ENCODE measurements at places on chromosomes 13 and 19.

DNA sequence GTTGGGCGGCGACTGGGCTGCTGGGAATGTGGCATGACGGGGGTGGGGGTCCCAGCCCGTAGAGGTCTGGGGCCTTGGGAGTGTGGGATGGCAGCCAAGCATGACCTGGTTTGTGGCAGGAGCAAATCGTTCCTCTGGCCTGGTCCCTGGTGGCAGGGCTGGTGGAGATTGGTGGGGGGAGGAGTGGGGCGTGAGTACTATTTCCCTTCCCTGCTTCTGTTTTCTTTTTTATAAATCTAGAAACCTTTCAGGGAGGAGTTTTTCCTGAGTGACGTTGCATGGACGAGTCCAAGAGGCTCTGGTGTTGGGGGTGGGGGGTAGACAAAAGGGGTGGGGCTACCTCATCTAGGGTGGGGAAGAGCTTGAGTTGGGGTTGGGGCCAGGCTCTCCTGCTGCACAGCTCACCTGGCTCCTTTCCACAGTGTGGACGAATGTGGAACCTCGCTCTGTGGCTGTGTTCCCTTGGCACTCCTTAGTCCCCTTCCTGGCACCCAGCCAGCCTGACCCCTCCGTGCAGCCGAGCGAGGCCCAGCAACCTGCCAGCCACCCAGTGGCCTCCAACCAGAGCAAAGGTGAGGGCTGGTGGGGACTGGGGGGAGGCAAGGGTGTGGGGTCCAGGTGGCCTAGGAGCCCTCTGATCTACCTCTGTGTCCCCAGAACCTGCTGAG lies 15.4 kb upstream of the PRR19 start:
- no peak for DNase-seq

DNA sequence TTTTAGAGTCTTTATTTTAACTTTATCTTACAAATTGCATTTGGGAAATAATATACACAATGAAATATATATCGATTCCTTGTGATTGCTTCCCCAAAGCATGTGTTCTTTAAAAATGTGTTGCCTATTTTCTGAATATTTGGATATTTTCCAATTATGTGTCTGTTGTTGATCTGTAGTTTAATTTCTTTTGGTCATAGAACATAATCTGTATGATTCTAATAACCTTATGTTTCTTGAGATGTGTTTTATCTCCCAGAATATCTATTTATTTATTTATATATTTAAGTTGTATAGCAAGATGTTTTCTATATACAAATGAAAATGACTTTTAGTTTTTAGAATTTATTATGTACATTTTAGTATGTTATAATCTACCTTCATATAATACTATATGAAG lies 710.8 kb upstream of the PCDH20 start:
- no peak for DNase-seq

DNA sequence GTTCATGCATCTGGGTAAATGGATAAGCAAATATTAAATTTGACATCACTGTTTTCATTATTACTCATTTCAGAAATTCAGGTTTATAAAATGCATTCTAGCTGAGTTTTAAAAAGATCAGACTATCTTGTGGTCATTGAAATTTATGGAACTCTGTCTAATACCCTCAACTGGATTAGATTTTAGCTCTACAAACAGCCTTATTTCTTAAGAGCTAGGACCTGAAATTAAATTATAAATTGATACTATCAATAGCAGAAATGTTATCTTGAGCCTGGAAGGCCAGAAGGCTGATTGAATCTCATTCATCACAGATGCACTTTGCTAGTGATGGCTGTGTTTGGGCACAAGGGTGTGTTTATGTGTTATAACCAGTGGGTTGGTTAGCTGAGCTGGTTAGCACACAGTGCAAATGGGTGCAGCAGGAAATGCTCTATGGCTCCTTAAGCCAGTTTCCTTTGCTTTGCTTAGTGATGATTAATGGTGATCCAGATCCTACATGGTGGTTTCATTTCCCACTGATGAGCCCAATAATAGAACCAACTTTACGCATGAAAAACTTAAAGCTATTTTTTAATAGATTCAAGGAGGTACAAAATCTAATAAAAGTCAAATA lies 310.8 kb upstream of the KLF12 start:
- no peak for DNase-seq

DNA sequence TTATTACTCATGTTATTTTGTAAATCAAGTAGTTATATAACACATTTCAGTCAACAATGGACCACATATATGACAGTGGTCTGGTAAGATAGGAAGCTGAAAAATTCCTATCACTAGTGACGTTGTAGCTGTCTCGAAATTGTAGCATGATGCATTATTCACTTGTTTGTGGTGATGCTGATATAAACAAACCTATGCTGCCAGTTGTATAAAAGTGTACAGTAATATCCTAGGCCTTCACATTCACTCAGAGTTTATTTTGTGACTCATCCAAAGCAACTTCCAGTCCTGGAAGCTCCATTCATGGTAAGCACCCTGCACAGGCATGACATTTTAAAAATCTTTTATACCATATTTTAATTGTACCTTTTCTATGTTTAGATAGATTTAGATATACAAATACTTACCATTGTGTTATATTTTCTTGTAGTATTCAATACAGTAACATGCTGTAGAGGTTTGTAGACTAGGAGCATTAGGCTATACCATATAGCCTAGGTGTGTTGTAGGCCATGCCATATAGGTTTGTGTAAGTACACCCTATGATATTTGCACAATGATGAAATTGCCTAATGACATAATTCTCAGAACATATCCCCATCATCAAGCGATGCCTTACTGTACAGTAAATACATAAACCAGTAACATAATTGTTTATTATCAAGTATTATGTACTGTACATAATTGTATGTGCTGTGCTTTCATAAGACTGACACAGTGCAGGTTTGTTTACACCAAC lies 49.3 kb downstream of the IFT88 start:
- DNase-seq, result no peak

GRCh38 chr19:46815833-46816627 lies 27.6 kb upstream of the SLC1A5 start:
- DNase-seq, result no peak

DNA sequence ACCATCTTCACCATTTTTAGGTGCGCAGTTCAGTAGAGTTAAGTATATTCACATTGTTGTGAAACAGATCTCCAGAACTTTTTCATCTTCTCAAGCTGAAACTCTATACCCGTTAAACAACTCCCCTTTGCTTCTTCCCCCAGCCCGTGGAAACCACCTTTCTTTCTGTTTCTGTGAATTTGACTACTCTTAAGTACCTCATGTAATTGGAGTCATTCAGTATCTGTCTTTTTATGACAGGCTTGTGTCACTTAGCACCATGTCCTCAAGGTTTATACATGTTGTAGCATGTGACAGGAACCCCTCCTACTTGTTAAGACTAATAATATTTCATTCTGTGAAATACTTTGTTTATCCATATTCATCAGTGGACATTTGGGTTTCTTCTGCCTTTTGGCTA lies 52.8 kb downstream of the TNFRSF19 start:
- no peak for DNase-seq

DNA sequence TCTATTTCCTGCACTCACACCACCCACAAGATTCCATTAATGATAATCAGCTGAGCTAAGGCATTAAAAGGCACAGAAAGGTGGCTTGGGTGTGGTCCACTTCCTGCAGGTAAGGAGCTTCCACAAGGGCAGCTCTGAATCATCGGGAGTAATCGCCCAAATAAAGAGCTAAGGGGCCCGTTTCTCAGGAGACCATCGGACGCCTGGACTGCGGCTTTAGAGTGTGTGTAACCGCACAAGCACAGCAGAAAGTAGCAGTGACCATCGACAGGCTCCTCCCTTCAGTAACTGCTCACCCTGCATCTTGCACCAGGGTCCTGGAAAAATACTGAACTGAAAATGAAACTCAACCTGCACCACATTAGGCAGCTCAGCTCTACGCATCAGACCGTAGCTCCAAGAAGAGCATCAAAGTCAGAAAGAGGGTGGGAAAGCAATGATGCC lies 6.0 kb downstream of the STK24 start:
- no peak for DNase-seq

- no peak for DNase-seq
Observed at GRCh38 chr19:495402-496111, 729 bp upstream of the MADCAM1 start.

GRCh38 chr13:72160977-72161376 lies 294.0 kb upstream of the DACH1 start:
- no peak for DNase-seq

DNA sequence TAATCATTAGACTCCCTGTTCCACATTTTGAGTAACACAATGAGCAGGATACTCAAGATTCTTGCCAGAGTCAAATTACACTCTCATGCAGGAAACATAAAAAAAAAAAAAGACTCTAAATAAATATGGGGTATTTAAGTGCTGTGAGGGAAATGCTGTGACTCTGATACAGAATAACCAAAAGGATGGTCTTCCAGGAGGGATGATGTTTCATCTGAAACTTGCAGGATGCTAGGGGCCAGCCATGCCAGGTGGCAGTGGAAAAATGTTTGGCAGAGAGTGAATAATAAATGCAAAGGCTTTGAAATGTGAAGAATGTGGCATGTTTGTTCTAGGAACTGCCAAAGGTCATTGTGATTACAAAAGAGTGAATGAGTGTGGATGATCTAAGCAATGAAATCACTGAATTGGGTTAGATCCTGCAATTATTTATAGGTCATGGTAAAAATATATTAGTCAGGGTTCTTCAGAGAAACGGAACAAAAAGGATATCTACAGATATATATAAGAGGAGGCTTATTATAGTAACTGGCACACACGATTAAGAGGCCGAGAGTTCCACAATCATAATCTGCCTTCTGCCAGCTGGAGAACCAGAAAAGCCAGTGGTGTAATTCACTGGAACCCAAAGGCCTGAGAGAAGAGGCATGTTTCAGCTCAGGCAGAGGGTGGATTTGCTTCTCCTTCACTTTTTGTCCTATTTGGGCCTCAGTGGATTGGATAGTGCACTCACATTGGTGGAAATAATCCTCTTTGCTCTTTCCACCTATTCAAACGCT lies 1832.8 kb upstream of the MIR17HG start:
- DNase-seq, result no peak

GRCh38 chr13:102680133-102680717 lies 14.6 kb downstream of the METTL21C start:
- DNase-seq, result no peak

- DNase-seq, result no peak
Observed at GRCh38 chr13:20968745-20969144, 66.2 kb upstream of the XPO4 start.

GRCh38 chr19:20078581-20079031 lies 806 bp downstream of the ZNF90 start:
- DNase-seq, result peak; percentile 11

DNA sequence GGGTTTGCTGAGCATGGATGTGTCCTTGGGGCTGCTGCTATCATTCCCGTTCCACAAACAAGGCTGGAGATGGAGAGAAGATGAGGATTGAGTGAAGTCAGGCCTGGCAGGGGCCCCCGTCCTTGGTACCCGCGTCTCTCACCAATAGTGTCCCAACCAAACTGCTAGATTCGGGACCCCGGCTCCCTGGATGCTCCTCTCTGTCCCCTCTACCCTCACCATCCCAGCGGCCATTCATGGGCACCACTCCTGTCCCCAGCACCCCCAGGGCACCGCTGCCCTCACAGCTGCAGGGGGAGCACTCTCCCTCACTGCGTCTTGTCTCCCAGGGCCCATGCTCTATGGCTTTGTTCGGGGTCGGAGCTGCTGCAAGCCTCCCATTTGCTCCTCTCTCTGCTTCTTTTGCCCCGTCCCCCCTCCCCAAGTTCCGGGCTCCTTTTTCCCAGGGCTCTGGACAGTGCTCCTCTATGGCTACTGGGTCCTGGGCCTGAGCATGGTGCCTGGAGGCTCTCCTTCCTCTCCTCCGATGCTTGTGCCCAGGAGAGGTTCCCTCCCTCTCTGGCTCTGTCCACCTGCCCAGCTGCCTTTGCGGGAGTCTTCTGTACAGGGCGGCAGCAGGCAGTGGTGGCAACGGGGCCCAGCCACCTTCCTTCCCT lies 219.5 kb downstream of the TEX29 start:
- no peak for DNase-seq

DNA sequence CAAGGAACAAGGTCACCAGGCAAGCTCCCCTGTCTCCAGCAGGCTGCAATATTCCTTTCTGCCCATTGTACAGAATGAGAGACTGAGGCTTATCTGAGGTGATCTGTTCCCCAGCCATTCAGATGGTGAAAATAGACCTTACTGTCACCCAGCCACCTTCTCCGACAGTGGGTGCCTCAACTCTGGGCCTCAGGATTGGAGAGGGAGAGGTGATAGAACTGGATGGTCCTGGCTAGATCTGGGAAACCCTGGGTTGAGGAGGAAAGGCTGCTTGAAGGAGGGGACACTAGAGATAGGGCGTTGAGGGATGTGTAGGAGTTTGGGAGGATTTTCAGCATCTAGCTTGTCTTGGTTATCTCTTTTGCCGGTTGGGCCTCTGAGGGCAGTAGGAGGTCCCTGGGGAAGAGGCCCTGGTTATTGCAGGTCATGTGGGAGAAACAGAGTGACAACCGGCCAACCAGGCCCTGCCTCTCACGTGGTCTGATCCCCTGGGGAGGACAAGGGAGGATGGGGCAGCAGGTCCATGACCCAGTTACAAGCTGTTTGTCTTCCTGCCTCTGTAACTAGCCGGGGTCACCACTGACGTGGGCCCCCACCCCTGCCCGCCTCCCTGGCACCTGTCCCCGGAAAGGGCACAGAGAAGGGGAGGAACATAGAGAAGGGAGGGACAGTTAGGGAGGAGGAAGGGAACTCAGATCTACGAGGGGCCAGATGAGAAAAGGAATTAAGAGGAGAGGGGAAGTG lies 8.2 kb downstream of the NFIC start:
- no peak for DNase-seq

Data from C1 segment of cervical spinal cord (tissue), 14 donors.